GM06990 (cell line): ENCODE measurements at places on chromosomes 11 and 22.

DNA sequence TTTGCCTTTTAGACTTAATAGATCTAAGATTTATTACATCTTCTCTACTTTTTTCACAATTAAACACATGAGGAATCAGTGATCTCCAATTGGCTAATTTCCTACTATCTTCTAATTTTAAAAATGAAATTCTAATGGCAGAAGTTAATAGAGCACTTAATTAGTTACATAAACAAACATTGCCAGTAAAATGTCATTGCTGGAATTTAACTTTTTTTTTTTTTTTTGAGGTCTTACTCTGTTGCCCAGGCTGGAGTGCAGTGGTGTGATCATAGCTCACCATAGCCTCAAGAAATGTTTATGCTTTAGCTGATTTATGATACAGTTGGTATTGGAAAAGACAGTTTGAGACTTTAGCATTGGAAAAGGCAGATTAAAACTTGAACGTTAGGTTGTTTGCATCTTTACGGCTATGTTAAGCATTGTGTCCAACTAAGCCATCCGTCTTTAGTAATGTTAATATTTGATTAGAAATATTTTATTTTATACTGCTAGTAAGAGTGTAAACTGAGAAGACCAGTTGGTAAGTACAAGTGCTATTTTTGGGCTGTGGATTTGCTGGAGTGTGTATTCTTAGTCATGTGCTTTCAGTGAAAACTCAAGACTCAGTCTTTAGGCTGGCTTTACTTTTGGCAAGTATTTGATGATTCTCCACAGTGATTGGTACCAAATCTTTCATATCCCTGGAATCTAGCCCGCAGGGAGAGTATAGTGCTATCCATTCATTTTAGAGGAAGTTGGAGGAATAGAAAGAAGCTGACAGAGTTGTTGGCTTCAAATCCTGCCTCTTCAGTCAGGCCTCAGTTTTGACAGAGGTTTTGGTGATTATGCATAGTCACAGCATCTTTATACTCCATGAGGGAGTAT lies 4.5 kb downstream of the ANO5 start:
- no peak for DNase-seq

DNA sequence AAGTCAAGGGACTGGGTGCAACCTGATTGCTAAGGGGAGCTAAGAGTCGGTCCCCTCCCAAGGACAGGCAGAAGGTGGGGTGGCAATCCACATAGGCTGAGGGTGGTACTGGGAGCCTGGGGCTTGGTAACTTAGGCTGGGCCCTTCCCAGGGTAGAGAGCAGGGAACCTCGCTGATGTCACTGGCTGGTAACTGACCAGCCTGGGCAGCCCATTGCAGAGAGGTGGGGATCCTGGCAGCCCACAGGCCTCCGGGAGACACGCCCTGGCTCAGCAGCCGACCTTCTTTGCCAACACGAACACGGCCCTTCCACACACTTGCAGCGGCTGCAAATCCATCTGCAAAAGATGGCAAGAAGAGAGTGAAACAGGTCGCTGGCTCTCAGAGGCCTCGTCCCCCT lies 25.4 kb downstream of the A4GALT start:
- DNase-seq = no peak

- no peak for DNase-seq
Observed at GRCh38 chr11:102429226-102429625, 23.3 kb downstream of the TMEM123 start.

DNA sequence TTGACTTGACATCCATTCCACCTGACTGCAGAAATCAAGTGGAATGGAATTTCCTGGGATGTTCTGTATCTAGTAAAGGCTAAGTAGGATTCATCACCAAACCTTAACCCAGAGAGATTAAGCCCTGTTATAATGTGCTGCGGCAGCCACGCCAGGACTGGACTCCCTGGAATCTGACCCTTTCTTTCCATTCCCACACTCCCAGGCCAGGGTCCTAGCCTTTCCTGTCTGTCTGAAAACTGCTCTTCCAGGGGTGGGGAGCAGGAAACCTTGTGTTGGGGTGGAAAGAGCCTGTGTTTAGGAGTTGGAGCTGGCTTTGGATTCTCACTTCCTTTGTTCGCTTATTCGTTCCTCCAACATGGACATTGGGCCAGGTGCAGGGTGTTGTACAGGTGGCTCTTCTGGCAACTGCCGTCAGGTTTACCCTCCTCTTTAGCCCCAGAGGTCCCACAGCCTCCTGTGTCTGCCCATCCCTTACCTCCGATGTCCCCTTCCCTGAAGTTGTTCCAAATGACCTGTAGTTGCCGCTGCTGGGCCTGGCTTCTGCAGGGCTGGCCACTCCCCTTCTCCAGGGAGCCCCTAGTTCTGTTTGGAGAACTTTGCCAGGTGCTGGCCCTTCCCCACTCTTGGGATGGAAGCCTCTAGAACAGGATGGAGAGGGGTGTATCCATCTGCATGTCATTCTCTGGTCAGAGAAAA lies 20.5 kb upstream of the PARVB start:
- DNase-seq = no peak

GRCh38 chr11:33649944-33650343 lies 50.7 kb downstream of the C11orf91 start:
- DNase-seq = no peak

DNA sequence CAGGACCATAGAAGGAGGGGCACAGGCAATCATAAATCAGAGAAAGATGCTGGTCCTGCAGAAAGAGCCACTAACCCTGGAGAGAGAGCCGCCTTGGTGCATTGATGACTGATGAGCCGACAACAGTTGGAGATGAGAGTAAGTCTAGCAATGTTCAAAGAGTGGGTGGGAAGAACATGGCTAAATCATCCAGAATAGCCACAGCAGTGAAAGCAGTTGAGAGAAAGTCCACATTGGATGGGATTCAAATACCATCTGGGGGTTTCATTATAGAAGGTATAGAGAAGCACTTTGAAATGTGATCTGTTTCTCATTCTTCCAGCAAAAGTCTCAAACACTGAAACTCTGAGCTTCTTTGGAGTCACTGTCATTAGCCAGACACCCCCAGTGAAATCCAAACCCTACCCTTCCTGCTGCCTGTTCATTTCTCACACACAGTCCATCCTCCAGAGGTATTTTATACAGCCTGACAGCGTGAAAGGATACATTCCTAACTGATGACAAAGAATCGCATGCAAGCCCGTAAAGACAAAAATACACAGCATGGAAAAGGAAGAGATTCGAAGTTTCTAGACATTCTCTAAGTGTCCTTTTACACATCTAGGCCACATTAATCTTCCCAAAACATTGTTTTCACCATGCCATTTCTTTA lies 303.1 kb upstream of the MPPED2 start:
- no peak for DNase-seq

GRCh38 chr22:45738206-45738605 lies 66.6 kb downstream of the ATXN10 start:
- DNase-seq = no peak

DNA sequence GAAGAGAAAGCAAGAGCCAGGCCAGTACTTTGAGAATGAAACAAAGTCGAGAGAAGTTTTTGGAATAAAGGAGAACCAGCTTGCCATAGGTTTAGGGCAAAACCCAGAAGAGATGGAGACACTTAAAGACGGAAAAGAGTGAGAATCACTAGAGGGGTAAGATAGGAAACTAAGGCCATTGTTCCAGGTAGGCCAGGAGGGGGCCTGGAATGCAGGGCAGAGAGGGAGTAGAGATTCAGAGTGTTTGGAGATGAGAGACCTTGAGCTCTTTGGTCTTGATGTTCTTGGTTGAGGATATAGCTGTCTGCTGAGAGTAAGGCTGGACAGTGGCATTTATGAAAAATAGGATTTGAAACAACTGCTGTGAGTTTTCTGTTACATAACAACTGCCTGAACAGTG lies 263.3 kb upstream of the POU2AF2 start:
- no peak for DNase-seq

- DNase-seq = no peak
Observed at GRCh38 chr11:91869686-91870085, 354.9 kb upstream of the FAT3 start.

- DNase-seq = no peak
Observed at GRCh38 chr22:27065279-27065678, 407.9 kb downstream of the MIAT start.

GRCh38 chr11:90805172-90805571 lies 582.3 kb upstream of the CHORDC1 start:
- no peak for DNase-seq

DNA sequence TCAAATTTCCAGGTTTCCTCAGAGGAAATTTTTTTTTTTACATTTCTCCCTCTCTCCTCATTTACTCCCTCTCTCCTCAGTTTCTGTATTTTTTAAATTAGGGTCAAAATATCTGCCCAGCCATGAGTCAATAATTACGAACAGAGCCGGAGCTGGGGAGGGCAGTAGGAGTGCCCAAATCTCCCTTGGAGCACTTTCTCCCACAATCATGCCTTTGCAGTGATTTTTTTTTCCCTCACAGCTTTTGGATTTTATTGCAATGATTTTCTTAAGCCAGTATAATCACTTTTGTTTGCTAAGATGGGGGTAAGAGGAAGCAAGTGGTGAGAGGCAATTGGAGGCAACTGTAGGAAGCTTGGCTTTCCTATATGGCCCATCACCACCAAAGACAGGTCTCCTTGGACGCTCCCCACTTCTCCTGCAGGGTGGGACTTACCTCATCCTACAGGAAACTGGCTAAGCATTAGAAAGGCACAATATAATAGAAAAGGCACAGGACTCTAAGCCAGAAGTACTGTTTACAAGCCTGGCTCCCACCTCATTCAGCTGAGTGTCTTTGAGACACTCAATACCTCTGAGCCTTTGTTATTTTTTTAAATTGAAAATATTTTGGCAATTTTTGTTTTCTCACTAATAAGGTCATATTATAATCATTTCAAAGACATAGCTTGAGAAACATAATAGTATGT lies 192.6 kb upstream of the PITPNB start:
- DNase-seq = no peak

- no peak for DNase-seq
Observed at GRCh38 chr11:12287009-12287373, 90.4 kb upstream of the PARVA start.

- no peak for DNase-seq
Observed at GRCh38 chr22:25698978-25699377, 43.0 kb upstream of the MYO18B start.

DNA sequence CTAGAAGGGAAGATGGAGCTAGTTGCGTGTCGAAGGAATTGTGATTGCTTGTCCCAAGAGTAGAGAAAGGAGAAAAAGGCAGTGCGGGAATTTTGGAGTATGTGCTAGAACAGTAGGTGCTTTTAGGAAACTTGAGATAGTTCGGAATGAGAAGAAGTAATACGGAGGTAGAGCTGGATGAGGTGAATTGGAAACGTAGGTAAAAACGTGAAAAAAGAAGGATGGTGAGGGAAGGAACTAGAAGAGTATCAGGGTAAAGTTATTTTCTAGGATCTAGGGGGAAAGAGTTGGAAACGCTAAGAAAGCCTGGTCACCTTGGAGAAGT lies 1.4 kb downstream of the CEP57 start:
- no peak for DNase-seq

DNA sequence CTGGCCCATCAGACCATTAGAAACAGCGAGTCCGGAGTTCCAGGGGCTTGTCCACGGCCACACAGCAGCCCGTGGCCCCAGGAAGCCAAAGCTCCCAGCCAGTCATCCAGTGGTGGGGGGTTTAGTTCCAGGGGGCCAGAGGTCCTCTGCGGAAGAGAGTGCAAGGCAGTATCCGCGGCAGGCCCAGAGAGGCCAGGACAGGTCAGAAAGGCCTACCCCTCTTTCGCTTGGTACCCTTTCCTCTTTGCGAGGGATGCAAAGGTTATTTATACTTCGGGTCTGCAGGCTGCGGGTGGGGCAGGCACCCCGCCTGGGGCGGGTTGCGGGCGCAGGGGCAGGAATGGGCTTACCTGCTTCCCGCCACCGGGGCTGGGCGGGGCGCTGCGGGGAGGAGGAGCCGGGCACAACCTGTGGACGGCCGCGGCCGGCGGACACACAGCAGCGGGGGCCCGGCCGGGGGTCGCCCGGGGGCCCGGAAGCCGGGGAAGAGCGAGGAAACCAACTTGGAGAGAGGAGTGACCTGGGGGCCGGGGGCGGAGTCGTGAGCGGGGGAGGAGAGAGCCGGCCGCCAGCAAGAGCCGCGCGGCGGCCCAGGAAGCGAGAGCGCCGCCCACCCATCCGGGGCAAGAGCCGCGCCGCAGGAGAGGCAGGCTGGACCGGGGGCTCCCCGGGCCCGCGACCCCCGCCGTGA lies at the start of gene SH3BP1:
SH3BP1 (plus strand) TSS at position 600 of the 691 bp plus-strand sequence. CDS start 119 bp downstream, outside the sequence.
- DNase-seq = peak; percentile 70

GRCh38 chr22:32475468-32476010 lies 928 bp downstream of the FBXO7 start:
- DNase-seq = peak; percentile 28

DNA sequence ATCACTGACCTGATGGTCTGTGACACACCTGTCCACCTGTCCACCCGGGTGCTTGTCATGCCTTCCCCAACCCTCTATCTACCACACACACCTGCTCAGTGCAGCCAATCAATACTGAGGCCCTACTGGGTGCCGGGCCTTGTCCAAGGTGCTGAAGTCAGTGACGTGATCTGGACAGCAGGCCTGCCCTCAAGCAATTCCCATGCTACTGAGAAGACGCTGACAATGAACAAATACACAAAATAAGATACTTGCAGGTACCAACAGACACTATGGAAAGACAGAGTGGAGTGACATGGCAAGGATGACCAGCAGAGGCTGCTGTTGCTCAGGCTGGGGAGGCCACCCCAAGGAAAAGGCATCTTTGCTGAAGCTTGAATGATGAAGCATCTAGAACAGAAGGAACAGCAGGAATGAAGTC lies 21.2 kb downstream of the PLAAT3 start:
- no peak for DNase-seq

- no peak for DNase-seq
Observed at GRCh38 chr11:89220684-89221339, 43.1 kb downstream of the TYR start.

DNA sequence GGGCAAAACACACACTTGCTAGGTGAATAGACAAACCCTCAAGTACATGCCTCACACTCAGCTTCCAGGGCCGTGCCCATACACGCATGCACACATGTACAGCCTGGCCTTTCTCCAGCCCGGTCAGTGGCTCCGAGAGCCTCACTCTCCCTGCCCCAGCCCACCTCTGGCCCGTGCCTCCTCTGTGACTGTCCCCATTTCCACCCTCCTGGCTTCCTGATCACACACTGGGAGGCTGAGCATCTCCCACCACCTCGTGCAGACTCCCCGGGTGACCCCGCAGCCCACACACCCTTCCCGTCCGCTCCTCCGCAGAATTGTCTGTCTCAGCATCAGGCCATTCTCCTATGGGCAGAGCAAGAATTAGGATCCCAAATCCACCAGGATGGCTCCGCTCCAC lies 634.1 kb downstream of the TBC1D22A start:
- no peak for DNase-seq

GRCh38 chr11:117071344-117071787 lies 26.9 kb downstream of the SIK3 start:
- no peak for DNase-seq

DNA sequence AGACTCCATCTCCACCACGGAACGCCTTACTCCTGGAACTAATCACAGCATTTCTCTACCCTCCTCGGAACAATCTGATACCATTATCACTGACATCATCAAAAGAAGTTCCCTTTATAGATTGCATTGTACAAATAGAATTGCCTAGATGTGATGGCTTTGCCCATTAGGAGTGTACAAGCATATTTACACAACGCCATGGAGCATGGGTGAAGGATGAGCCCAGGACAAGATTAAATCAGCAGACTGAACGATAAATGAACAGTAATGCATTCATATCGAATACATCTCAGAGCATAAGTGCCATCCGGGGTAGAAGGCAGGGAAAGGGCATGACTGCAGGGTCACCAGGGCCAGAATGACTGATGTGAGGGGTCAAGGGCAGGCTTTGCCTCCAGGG lies 57.3 kb downstream of the KIRREL3 start:
- no peak for DNase-seq
